Activated CD4-positive, alpha-beta T cell treated with anti-CD3 and anti-CD28 coated beads, Interleukin-2, amount 10 ng/mL, durations not matched to agents 7 days and 5 days (primary cell): ENCODE measurements at places on chromosomes 13 and 19.

GRCh38 chr13:30002577-30002976, 152.2 kb upstream of the UBL3 start:
- peaks cover 42% of the 10 kb centered on the region for H3K4me1 ChIP-seq
- no peak overlapping the region for H3K4me3 ChIP-seq
- no peak for DNase-seq
- no peaks in the 10 kb centered on the region for H3K27me3 ChIP-seq

- H3K36me3 ChIP-seq, result peaks cover 29% of the 10 kb centered on the region
- H3K27me3 ChIP-seq, result no peaks in the 10 kb centered on the region
- no peak for DNase-seq
- peaks cover 20% of the 10 kb centered on the region for H3K4me1 ChIP-seq
Observed at GRCh38 chr19:1616875-1617274, 11.6 kb upstream of the UQCR11 start.

GRCh38 chr13:114064450-114065140, 67.8 kb downstream of the RASA3 start:
- H3K27me3 ChIP-seq, result no peaks in the 10 kb centered on the region
- H3K4me1 ChIP-seq, result peaks cover 66% of the 10 kb centered on the region
- H3K4me3 ChIP-seq, result peak overlapping the region; percentile 69

GRCh38 chr13:41463838-41464602, 6.7 kb downstream of the RGCC start:
- peaks cover 76% of the 10 kb centered on the region for H3K36me3 ChIP-seq
- peaks cover 90% of the 10 kb centered on the region for H3K4me1 ChIP-seq
- H3K27me3 ChIP-seq, result no peaks in the 10 kb centered on the region
- H3K4me3 ChIP-seq, result peak overlapping the region; percentile 71
- peak overlapping the region; percentile 95 for H3K27ac ChIP-seq

- peak; percentile 51 for DNase-seq
- no peaks in the 10 kb centered on the region for H3K27me3 ChIP-seq
- peak overlapping the region; percentile 88 for H3K27ac ChIP-seq
- H3K36me3 ChIP-seq, result peaks cover 52% of the 10 kb centered on the region
- H3K4me3 ChIP-seq, result peak overlapping the region; percentile 84
- H3K4me1 ChIP-seq, result peaks cover 69% of the 10 kb centered on the region
Observed at GRCh38 chr19:16571822-16572331, 338 bp downstream of the SLC35E1 start.

DNA sequence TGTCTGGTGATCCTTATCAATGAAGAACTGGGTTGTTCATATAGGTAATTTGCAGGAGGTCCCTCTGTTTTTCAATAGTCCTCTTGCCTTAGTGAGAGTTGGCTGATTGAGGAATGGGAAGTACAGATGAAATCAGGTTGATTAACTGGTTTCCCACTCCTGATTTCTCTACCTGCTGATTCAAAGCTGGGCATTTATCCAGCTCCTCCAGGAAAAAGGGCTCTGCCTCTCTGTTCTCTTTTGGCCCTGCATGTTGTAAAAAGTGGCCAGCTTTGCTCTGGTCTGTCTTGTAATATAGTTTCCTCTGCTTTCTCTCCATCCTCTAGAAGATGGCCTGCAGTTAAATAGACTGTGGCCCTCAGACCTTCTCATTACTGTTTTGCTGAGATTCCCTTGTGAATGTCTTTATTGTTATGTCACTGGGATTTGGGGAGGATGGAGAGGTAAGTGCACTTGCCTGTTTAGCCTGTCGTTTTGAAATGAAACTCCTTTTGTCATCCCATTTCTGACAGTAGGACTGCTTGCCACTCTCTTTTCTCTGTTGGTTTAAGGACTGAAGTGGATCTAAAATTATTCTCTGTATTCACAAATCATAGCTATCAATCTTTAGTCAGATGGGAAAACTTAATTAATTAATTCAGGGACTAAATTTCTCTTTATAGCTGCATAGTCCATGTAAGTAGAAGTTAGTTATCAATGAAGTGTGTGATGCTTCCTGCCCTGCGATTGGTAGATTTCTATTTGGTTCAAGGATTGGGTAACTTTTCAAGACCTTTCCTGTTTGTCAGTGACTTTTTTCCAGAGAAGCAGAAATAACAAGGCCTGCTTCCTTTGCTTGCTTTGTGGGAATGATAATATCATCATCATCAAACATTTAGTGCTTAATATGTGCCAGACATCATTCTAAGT, 28.5 kb downstream of the GARRE1 start:
- no peak for DNase-seq
- no peaks in the 10 kb centered on the region for H3K27me3 ChIP-seq
- H3K4me1 ChIP-seq, result peaks cover 22% of the 10 kb centered on the region

GRCh38 chr19:30107251-30107650, 165.2 kb downstream of the URI1 start:
- H3K4me1 ChIP-seq, result no peaks in the 10 kb centered on the region
- H3K27ac ChIP-seq, result no peak overlapping the region
- no peak for DNase-seq
- H3K27me3 ChIP-seq, result peaks cover 3% of the 10 kb centered on the region

DNA sequence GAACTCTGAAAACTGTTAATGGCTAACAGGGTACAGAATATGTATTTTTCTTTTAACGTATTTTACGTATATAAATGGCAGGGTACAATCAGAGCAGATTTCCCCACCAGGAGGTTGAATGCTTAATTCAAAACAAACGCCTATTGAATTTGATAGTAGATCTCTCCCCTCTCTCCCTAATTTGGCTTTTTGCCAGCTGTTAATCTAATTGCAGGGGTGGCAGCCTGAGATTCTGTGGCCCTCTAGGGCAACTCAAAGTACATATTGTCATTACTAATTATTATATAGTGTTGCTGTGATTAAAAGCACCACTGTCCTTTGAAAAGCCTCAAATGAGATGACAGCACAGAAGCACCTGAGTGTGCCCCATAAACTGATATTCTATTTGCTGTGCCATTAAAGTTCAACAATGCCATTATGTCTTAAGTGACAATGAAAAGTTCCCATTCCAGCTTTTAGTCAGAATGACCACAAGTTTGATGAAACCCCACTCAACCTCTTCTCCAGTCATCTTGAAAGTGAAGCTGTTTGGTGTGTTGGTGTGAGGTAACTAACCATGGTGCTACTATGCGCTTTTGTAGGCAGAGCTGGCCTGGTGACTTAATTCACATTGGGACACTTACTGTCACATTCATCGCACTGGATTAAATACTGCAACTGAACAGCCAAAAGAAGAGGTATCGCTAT, 351.4 kb downstream of the KCNRG start:
- peak overlapping the region; percentile 43 for H3K4me3 ChIP-seq
- H3K4me1 ChIP-seq, result peaks cover 31% of the 10 kb centered on the region
- peak overlapping the region; percentile 78 for H3K27ac ChIP-seq
- DNase-seq, result peak; percentile 49

DNA sequence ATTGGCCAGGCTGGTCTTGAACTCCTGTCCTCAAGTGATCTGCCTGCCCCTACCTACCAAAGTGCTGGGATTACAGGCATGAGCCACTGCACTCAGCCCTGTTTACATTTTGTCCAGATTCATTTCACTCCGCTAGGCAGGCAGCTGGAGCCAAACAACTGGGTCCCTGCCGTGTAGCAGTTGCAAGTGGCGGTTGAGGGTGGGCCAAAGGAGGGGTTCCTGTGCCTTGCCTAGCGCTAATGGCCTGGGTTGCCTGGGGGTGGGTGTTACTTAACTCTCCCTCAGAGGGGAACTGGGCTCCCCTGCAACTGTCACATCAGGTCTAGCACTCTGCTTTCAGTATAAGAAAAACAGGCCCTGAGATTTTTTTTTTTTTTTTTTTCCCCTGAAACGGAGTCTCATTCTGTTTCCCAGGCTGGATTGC, 7.4 kb downstream of the ACP5 start:
- no peaks in the 10 kb centered on the region for H3K27me3 ChIP-seq
- DNase-seq, result no peak
- no peaks in the 10 kb centered on the region for H3K36me3 ChIP-seq
- no peak overlapping the region for H3K27ac ChIP-seq
- H3K4me1 ChIP-seq, result peaks cover 19% of the 10 kb centered on the region

GRCh38 chr13:114313061-114313860, 1.0 kb upstream of the CHAMP1 start:
- no peaks in the 10 kb centered on the region for H3K27me3 ChIP-seq
- H3K36me3 ChIP-seq, result peaks cover 17% of the 10 kb centered on the region

- no peaks in the 10 kb centered on the region for H3K36me3 ChIP-seq
- peaks cover 4% of the 10 kb centered on the region for H3K27me3 ChIP-seq
- DNase-seq, result no peak
Observed at GRCh38 chr19:4622695-4623421, 16.5 kb upstream of the TNFAIP8L1 start.

GRCh38 chr13:35143123-35143522, 201.1 kb downstream of the NBEA start:
- no peak overlapping the region for H3K27ac ChIP-seq
- H3K4me1 ChIP-seq, result peaks cover 12% of the 10 kb centered on the region
- no peak for DNase-seq
- no peaks in the 10 kb centered on the region for H3K36me3 ChIP-seq
- H3K4me3 ChIP-seq, result no peak overlapping the region

- DNase-seq, result no peak
- H3K27me3 ChIP-seq, result peaks cover 48% of the 10 kb centered on the region
- no peaks in the 10 kb centered on the region for H3K36me3 ChIP-seq
Observed at GRCh38 chr19:41787055-41787454, 9.3 kb upstream of the CEACAM3 start.

DNA sequence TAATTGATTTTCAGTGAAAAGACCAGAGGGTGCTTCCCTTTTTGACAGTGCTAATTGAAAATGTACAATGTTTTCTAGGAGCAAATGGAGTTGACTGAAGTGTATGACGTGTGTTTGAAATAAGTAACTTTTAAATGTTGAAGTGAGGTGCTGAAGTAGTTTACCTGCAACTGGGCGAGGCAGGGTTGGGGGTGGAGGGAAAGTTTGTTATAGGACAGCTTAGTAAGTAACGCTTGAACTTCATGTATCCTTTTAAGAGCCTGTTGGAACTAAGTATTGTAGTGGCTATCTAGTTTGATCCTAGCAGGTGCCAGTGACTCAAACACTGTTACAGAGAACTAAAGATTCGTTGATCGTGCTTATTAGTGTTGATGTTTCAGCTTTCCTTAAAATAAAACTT, 5.9 kb downstream of the SLAIN1 start:
- H3K27ac ChIP-seq, result no peak overlapping the region
- peaks cover 27% of the 10 kb centered on the region for H3K36me3 ChIP-seq
- H3K4me1 ChIP-seq, result peaks cover 23% of the 10 kb centered on the region
- H3K4me3 ChIP-seq, result no peak overlapping the region
- DNase-seq, result no peak

- H3K27ac ChIP-seq, result no peak overlapping the region
- H3K27me3 ChIP-seq, result no peaks in the 10 kb centered on the region
- H3K4me1 ChIP-seq, result no peaks in the 10 kb centered on the region
- no peaks in the 10 kb centered on the region for H3K36me3 ChIP-seq
Observed at GRCh38 chr13:104473936-104474335, 1407.7 kb upstream of the SLC10A2 start.

GRCh38 chr13:34864671-34865070, 77.4 kb upstream of the NBEA start:
- H3K27me3 ChIP-seq, result peaks cover under 1% of the 10 kb centered on the region
- H3K27ac ChIP-seq, result no peak overlapping the region
- no peaks in the 10 kb centered on the region for H3K4me1 ChIP-seq
- H3K4me3 ChIP-seq, result no peak overlapping the region
- H3K36me3 ChIP-seq, result no peaks in the 10 kb centered on the region
- DNase-seq, result no peak

- no peaks in the 10 kb centered on the region for H3K36me3 ChIP-seq
- H3K4me1 ChIP-seq, result no peaks in the 10 kb centered on the region
- no peak for DNase-seq
- no peak overlapping the region for H3K4me3 ChIP-seq
- peaks cover 7% of the 10 kb centered on the region for H3K27me3 ChIP-seq
- H3K27ac ChIP-seq, result no peak overlapping the region
Observed at GRCh38 chr19:835210-835810, 5.5 kb upstream of the PRTN3 start.

DNA sequence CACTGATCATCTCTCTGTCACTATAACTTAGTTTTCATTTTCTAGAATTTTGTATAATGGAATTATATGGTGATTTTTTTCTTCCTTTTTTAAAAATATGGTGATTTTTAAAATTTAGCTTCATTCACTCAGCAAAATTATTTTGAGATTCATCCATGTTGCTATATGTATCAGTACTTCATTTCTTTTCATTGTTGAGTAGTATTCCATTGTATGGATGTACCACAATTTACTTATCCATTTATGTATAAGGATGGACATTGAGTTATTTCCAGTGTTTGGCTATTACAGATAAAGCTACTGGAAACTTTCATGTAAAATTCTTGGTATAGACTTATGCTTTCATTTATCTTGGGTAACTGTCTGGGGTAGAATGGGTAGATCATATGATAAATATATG, 12.8 kb downstream of the ZNF546 start:
- H3K36me3 ChIP-seq, result peaks cover 82% of the 10 kb centered on the region
- no peaks in the 10 kb centered on the region for H3K4me1 ChIP-seq
- H3K27ac ChIP-seq, result no peak overlapping the region
- no peak overlapping the region for H3K4me3 ChIP-seq

GRCh38 chr19:43754253-43754502, 584 bp downstream of the SMG9 start:
- no peaks in the 10 kb centered on the region for H3K27me3 ChIP-seq
- H3K36me3 ChIP-seq, result peaks cover 54% of the 10 kb centered on the region
- H3K4me1 ChIP-seq, result peaks cover 56% of the 10 kb centered on the region
- peak overlapping the region; percentile 99 for H3K27ac ChIP-seq
- no peak for DNase-seq

DNA sequence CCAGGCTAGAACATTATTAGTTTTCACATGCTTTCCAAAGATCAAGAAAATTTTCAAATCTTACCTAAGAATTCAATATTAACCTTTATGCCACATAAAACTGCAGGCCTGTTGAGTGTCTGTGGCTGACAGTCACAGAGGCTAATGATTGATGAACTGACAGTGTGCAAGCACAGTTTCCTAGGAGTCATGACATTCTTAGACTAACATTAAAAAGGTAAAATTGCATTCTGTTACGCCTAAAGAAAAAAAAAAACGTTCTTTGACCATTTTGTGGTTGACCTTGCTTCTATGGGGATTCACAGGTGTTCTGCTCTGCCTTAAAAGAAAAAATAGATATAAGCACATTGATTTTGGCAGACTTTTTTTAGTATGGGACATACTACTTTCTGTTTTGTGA, 1776.2 kb downstream of the PCDH9 start:
- H3K36me3 ChIP-seq, result no peaks in the 10 kb centered on the region
- no peak for DNase-seq
- H3K27me3 ChIP-seq, result no peaks in the 10 kb centered on the region
- H3K4me1 ChIP-seq, result no peaks in the 10 kb centered on the region
- H3K27ac ChIP-seq, result no peak overlapping the region

- H3K27me3 ChIP-seq, result no peaks in the 10 kb centered on the region
- DNase-seq, result no peak
- no peak overlapping the region for H3K4me3 ChIP-seq
- peaks cover 17% of the 10 kb centered on the region for H3K36me3 ChIP-seq
Observed at GRCh38 chr13:113544071-113544891, 40.3 kb upstream of the TFDP1 start.
